Renal pelvis (tissue), 12 donors: ENCODE measurements at places on chromosomes 16 and 17.

DNA sequence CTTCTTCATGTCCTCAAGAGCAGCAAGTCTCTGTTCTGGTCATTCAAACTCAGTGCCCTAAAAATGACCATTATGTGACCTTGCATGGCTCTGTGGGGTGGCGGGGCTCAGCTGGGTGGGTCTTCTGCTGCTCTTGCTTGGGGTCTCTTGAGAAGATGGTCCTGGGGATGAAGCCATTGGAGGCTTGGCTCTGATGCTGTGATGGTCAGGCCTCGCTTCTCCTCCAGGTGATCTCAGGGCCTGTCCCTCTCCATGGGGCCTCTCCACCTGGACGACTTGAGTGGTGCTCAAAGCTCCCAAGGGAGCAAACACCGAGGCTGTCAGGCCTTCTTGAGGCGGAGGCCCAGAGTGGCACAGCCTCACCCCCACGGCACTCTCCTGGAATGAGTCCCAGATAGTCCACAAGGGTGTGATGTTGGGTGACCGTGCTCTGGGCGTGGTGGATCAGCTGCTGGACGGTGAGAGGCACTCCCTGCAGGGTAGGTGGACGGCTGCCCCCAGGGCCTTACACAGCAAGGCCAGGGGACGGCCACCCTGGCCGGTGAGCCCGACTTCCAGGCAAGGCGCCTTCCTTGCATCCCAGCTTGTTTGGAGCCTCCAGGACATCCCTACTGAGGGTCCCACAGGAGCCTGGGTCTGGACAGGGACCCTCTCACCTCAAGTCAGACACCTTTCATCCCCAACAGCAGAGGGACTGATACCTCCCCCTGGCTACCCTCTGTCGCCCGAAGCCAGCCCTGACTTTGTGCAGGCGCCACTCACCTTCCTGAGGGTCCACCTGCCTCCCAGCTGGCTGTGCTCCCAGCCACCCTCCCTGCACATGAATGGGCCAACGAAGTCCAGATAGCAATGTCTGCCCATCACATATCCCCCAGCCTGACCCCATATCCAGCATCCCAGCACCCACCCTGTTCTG is 48.7 kb downstream of the USP22 start:
- DNase-seq = no peak

GRCh38 chr16:15608398-15609285 is 34.3 kb downstream of the MARF1 start:
- no peak for DNase-seq

DNA sequence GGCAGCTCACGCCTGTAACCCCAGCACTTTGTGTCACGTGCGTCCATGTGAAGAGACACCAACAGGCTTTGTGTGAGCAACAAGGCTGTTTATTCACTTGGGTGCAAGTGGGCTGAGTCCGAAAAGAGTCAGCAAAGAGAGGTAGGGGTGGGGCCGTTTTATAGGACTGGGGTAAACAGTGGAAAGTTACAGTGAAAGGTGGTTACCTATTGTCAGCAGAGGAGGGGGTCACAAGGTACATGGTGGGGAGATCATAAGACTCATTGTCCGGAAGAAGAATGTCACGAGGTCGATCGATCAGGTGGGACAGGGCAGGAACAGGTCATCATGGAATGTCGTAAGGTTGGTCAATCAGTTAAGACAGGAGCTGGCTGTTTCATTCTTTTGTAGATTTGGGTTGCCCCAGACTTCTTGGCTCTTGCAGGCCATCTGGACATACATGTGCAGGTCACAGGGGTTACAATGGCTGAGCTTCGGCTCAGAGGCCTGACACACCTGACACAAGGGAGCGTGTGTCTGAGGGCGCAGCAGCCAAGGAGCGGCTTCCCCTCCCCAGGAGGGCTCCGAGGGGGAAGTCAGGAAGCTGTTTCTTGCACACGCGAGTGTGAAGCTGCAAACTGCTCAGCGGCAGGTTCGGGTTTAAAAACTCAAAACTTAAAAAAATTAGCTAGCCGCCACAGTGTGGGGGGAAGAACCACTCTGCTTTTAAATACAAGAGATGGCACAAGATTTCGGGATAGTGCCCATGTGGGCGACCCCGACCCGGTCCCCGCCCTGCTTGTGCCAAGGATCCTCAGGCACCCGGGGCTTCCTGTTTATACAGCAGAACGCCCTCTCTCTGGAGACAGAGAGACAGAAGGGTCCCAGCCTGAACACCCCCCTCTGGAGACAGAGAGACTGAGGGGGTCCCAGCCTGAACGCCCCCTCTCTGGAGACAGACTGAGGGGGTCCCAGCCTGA is 12.4 kb upstream of the TEX19 start:
- DNase-seq = no peak

GRCh38 chr17:57833179-57833939 is 16.5 kb downstream of the MRPS23 start:
- peak; percentile 75 for DNase-seq

- no peak for DNase-seq
Observed at GRCh38 chr17:71505200-71505599, 615.6 kb upstream of the SOX9 start.

- no peak for DNase-seq
Observed at GRCh38 chr16:60100371-60100770, 1366.3 kb upstream of the GOT2 start.

- DNase-seq = peak; percentile 41
Observed at GRCh38 chr17:64662774-64663367, 764 bp upstream of the SMURF2 start.

GRCh38 chr17:28097901-28098300 is 55.4 kb downstream of the NLK start:
- no peak for DNase-seq

- DNase-seq = no peak
Observed at GRCh38 chr16:15404792-15405191, 9.2 kb downstream of the MPV17L start.

GRCh38 chr17:60077226-60077625 is 1.5 kb downstream of the HEATR6 start:
- DNase-seq = peak; percentile 9

DNA sequence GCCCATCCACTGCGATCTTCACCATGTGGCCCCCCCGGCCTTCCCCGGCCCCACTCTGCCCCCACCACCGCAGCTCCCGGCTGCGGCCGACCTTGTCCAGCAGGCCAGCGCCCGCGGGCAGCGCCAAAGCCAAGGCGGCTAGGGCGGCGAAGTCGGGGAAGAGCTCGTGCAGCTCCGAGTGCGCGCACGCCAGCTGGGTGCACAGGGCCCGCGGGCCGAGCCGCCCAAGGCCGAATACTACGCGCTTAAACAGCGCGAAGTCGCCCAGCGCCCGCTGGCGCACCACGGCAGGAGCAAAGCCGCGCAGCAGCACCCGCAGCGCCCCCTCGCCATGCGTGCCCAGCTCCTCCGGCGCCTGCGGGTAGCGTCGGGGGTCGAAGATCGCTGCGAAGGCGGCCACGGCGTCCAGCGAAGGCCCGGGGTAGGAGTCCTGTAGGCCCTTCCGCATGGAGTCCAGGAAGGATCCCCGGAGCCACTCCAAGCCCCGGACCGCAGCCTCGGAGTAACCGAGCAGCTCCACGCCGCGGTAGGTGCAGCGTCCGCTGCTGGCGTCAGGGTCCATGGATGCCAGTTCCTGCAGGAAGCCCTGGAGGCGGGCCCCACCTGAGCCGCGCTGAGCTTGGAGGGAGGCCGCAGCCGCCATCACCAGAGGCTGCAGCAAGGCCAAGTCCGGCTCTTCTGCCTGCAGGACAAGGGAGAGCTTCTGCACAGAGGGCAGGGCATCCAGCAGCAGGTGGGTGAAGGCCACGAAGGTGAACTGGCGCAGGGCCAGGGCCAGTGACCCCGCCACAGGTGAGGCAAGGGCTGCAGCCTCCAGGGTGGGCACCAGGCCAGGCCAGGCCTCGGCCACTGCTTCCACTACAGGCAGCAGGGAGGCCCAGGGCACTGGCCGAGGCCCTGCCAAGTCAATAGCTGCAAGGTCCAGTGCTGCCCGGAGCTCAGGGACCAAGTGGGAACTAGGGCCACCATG is 10.3 kb downstream of the C17orf113 start:
- no peak for DNase-seq

DNA sequence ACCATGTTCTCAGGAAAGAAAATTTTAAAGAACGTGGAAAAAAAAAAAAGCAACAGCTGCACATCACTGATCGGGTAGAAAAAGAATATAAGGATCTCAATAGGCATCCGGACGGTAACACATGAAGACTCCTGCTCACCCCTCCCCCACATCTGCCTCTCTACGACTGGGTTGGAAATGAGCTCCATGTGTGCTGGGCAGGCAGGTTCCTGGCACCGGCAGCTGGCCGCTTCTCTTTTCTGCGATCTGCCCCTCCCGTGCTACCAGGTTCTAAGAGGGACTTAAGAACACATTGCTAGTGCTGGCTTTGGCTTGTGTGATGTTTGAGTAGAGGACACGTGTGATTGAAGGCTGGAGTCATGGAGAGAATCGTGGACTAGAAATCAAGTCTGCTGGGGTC is 115.5 kb downstream of the AATF start:
- no peak for DNase-seq

DNA sequence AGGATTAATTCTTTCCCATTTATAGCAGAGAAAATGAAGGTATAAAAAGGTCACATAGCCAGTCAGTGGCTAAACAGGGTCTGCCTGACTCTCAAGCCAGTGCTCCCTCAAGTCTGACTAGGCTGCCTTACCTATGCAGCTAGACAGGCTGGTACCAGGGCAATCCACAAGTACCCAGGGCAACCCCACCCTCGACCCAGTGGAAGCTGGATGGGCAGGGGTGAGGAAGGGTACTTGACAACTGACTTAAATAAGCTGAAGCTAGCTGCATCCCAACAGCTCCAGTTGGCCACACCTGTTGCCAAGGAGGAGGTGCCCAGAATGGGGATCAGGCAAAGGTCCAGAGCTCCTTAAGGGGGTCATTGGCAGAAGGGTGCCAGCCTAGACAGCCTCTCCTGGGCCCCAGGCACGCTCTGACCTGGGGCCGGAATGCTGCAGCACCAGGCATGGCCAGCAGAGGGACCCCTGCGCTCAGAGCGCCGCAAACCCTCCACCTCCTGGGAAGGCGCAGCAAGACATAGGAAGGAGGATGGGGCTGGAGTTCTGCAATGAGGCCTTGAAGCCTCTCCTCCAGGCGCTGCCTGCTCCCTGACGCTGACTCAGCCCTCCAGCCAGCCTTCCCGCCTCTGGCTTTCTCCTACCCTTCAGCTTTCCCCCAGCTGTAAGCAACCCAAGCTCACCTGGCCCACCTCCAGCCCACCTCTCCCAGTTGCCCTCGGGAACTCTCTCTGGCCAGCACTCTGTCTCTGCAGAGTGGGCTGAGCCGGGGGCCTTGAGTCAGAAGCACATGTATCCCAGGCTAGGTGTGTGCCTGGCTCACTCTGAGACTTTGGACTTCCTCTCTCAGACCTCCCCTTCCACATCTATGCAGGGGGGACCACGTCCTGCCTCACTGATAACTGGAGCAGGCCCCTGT is 28.8 kb downstream of the MPP2 start:
- DNase-seq = peak; percentile 54

DNA sequence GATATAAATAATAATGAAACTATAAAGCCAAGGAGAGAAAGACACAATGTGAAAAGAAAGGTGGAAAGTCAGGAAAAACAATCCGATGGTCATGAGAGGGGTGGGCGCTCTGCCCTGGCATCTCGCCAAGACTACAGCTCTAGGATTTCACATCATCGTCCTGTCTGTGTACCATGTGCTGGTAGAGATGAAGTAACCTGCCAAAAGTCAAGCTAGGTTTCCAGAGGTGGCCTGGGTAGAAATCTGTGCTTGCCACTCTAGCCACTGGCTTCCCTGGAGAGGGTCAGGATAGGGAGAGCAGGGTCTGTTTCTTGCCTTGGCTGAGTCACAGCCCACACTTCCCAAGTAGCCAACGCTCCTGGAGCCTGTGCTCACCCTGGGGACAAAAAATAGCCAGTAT is 31.0 kb upstream of the TRAP1 start:
- DNase-seq = no peak

DNA sequence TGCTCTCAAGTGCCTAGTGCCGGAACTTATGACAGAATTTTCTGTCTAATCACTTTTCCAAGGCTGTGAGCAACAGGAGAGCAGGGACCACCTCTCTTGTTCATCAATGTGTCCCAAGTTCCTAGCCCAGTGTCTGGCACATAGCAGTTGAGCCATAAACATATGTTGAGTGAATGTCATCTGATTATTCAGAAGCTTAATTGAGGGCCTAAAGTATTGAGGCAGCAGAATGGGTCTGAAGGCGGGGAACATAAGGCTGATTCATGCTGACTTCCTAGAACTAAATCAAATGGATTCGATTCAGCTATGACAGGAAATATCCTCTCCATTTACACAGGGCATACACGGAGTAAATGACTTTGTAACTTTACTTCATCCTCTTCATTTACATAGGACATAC is 438.0 kb upstream of the ZFHX3 start:
- no peak for DNase-seq

DNA sequence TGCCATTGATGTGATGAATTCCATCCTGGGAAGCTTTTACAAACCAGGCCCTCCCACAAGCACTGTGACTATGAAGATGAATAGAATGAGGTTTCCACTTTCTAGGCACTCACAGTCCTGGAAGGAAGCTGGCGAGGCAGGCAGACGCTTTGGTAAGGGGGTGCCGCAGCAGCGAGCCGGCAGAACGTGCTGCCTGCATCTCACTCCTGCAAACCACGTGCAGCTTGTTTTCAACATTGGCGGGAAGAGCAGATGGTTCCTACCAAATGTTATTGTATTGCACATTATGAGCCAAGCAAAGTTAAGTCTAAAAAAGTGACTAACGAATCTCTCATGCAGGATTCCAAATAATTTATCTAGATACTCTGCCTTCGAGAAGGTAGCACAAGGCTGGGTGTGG is 3.7 kb upstream of the DNAI2 start:
- no peak for DNase-seq

DNA sequence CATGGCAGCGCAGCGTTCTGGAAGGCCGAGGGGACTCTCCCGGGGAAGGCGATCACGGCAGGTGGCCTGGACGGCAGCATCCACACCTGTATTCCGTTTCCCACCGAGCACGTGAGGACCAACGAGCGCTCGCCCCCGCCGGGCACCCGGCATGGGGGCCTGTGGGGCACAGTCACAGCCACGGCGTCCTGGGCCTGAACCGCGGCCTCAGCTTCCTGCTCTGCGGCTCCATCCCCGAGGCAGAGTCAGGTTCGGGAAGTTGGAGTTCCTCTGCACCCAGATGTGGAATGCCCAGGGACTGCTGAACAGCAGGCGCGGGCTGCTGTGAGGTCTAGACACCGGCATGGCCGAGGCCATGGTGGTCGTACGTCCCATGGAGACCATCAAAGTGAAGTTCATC is 1713.9 kb downstream of the TP53TG3F start:
- no peak for DNase-seq

GRCh38 chr16:88936556-88937205 is 40.3 kb downstream of the CBFA2T3 start:
- DNase-seq = no peak

- no peak for DNase-seq
Observed at GRCh38 chr16:79402920-79403319, 197.6 kb downstream of the MAF start.

GRCh38 chr16:85436636-85437165 is 176.4 kb upstream of the GSE1 start:
- DNase-seq = no peak

DNA sequence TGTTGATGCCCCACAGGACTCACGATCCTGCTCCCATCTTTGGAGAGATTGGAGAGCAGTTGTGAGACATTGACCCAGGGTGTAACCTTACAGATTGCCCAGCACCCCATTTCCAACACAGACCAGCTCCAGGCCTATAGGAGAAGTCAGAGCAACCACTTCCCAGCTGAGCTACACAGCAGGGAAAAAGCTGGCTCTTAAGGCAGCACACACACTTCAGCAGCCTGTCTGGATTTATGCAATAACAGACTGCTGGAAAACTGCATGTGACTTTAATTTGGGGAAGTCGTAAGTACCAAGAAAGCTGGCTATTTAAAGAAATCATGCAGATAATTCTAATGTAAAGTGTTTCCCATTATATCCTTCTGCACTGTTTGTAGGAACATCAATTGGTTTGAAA is 30.8 kb downstream of the NOG start:
- DNase-seq = no peak

GRCh38 chr16:89376812-89377452 is 113.4 kb downstream of the ANKRD11 start:
- DNase-seq = no peak
